ENCODE measurements at places on chromosomes 13 and 19.

DNA sequence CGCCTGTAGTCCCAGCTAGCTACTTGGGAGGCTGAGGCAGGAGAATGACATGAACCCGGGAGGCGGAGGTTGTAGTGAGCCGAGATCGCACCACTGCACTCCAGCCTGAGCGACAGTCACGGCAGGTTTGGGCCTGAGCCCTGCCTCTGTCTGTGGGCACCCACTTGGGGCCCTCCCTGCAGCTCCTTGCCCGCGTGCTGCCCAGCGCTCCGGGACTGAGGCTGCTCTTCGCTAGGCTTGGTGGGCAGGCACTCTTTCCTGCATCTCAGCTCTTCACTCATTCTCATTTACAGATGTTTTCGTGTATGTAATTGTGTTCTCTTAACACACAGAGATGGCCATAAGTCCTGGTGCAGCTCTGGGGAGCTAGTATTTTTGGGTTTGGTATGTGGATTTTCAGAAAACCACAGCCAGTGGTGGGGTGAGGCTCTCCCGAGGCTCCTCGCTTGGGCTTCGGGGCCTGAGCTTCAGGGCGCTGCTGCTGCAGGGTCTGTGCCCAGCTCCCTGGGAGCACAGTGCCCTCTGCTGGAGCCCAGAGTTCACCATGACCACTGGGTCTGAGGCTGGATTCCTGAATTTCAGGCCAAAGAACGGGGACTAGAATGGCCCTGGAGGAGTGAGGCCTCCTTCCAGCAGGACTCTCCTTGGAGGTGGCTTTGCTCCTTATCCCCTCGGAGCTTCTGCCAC lies 15.2 kb downstream of the UPF1 start:
- peak; percentile 36 for DNase-seq

GRCh38 chr19:35090506-35091214 lies 25.0 kb upstream of the FXYD3 start:
- no peak for DNase-seq

GRCh38 chr13:102550507-102550906 lies 46.3 kb upstream of the TPP2 start:
- DNase-seq = no peak

GRCh38 chr13:20997301-20998161 lies 63.9 kb downstream of the LATS2 start:
- no peak for DNase-seq

DNA sequence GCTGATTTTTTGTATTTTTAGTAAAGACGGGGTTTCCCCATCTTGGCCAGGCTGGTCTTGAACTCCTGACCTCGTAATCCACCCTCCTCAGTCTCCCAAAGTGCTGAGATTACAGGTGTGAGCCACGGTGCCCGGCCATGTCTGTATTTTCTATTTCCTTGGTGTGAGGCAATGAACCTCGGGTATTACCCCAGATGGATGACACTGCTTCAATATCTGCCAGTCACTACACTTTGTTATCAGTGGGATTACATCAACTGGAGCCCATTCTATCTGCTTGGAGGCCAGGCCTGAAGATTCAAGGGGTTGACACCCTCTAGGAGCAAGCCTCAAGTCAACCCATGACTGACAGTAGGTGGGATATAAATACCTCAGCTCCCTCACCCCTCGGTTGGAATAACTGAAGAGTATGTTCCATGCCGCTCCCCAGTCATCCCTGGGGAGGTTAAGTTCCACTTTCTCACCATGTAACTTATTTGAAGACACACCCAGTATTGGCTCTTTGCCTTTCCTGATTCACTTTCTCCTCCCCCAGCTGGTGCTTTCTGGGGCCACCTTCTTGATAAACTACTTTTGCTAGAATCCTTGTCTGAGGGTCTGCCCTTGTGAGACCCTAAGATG lies 992 bp upstream of the ADGRE1 start:
- DNase-seq = no peak

DNA sequence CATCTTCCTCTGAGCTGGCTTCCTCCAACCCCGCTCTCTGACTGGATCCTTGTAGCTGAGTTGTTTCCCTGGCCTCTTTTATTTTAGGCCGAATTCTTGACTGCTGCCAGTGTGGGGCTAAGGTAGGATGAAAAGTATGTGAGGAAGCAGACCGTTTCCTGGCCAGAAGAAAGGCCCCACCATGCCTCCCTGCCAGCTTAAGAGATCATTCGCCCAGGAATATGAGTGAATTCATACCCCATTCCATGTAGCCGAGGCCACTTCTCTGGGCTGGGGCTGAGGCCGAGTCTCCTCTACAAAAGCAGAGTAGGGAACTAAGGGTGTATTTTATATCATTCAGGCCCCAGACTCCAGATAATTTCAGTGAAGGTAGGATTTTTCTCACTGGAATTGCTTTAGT lies 32.3 kb downstream of the NFIX start:
- DNase-seq = no peak

- DNase-seq = no peak
Measured at GRCh38 chr19:51779703-51780102, 15.3 kb upstream of the FPR3 start.

DNA sequence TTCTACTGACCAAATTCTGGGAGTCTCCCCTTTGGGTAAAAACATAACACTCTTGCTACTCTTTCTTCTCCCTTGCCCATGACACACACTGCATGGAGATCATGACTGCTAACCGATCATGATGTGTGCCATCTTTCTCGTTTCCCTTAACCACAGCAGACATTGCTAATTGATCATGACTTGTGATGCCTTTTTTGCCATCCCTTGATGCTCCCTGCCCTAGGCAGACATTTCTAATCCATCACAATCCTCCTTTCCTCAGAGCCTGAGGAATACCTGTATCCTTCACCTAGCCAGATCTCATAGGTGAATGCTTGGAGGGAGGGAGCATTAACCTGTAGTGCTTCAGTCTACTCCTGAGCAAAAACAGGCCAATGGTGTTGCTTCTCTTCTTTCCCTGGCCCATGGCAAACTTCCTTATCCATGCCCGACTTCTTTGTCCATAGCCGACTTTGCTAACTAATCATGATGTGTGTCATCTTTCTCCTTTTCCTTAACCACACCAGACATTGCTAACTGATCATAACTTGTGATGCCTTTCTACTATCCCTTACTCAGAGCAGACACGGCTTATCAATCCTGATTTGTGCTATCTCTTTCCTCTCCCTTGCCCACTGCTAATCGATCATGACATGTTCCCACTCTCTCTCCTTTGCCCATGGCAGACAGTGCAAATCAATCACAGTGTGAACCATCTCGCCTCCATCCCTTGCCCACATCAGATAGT lies 17.7 kb downstream of the NUMBL start:
- no peak for DNase-seq

- DNase-seq = no peak
Measured at GRCh38 chr13:38662362-38662761, 24.5 kb upstream of the FREM2 start.

DNA sequence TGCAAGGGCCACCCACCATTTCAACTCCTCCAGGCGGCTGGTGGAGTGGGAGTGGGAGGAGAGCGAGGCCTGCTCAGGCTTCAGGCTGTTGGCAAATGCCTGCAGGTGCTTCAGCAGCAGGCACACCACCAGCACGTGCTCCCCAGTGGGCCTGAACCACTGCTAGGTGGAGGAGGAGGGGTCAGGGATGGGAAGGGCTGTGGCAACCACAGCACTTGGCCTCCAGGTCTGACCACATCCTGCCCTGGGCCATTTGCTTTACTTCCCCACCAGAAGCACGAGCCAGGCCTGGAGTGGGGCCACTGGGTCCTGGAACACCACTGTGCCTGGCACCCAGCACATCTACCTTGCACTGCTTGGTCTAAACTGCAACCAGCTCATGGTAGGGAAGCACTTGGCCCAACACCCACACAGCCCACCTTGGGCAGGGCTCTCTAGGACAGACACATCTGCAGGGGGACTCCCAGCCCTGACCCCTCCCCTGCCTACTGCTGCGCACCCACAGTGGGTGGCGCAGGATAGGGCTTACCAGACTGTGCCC lies 26.2 kb downstream of the TUBA3C start:
- no peak for DNase-seq

GRCh38 chr13:21152251-21152899 lies 24.0 kb downstream of the SKA3 start:
- DNase-seq = no peak

GRCh38 chr19:12836529-12836863 lies 1.8 kb upstream of the MAST1 start:
- DNase-seq = no peak

GRCh38 chr19:38245826-38246498 lies 10.2 kb downstream of the PPP1R14A start:
- DNase-seq = no peak

GRCh38 chr19:4057931-4058692 lies 8.6 kb downstream of the ZBTB7A start:
- DNase-seq = peak; percentile 59

GRCh38 chr19:43505186-43505456 lies 575 bp upstream of the PHLDB3 start:
- DNase-seq = no peak

GRCh38 chr19:5864013-5864720 lies 6.2 kb downstream of the FUT5 start:
- no peak for DNase-seq

DNA sequence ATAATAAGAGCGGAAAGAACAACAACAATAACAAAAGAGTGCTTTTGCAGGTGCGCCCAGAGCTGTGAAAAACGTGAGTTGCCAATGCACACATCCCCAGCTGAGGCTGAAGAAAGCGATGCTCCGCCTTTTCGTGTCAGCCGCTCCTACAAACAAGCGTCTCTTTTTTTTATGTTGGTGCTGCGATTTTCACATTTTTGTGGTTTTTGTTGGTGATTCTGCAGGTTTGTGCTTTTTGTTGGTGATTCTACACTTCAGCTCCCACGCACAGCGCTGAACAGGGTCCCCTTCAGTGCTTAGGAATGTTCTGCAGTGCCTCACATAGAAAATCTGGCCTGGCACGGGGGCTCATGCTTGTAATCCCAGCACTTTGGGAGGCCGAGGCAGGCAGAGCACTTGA lies 7.3 kb upstream of the SBK3 start:
- no peak for DNase-seq

DNA sequence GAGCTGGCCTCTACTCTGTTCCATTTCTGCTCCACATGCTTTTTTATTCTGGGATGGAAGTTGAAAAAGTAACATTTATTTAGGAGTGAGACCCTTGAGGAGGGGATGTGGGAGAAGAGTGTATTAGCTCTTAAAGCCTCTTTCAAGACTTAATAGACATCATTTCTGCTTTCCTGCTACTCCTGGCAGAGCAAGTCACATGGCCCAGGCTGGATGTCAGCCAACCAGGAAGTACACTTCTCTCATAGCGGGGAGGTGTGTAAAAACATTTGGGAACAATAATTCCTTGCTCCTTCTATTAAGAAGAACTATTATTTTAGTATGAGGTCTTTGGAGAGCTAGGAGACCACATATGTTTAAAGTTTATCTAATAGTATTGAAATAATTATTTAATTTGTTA lies 40.6 kb upstream of the FAM216B start:
- DNase-seq = no peak

- no peak for DNase-seq
Measured at GRCh38 chr13:66995203-66995611, 234.9 kb downstream of the PCDH9 start.

- peak; percentile 30 for DNase-seq
Measured at GRCh38 chr13:110116072-110116487, 190.9 kb downstream of the COL4A1 start.

GRCh38 chr19:34051255-34051654 lies 121.0 kb upstream of the LSM14A start:
- DNase-seq = no peak

GRCh38 chr19:1555487-1556389 lies 12.4 kb downstream of the MEX3D start:
- DNase-seq = no peak

DNA sequence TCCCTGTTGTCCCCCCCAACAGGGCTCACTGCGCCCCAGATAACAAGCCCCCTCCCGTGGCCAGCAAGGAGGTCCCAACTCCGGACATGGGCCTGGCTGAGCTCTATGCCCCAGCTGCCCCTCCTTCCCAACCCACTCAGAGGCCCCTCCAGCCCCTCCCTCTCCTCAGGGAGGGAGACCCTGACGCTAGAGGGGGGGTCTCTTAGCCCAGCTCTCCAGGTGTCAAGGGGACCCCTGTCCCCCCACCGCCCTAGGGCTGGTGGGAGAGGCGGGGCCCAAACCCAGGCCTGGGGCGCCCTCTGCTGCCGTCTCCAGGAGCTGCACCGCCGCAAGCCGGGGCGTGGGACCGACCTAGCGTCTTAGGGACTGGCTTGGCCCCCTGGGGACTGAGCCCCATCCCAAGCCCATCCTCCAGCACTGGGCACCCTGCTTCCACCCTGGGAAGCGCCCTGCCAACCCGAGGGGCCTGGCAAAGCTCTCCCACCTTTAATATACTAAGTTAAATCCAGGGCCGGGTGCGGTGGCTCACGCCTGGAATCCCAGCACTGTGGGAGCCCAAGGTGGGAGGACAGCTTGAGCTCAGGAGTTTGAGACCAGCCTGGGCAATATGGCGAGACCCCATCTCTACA lies 1.4 kb downstream of the GRIN3B start:
- peak; percentile 57 for DNase-seq

DNA sequence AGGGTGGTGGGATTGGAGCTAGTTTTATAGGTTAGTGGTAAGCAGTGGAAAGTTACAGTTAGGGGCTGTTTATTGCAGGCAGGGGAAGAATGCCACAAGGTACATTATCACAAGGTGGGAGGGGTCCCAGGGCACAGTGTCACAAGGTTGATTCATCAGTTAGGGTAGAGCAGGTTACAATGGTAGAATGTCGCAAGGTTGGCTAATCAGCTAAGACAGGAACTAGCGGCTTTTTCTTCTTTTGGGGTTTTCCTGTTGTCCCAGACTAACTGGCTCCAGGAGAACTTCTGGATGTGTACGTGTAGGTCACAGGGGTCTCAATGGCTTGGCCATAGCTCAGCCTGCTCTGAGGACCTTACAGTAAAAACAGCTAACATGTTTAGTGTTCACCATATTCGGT lies 1221.1 kb downstream of the SLITRK1 start:
- DNase-seq = no peak

DNA sequence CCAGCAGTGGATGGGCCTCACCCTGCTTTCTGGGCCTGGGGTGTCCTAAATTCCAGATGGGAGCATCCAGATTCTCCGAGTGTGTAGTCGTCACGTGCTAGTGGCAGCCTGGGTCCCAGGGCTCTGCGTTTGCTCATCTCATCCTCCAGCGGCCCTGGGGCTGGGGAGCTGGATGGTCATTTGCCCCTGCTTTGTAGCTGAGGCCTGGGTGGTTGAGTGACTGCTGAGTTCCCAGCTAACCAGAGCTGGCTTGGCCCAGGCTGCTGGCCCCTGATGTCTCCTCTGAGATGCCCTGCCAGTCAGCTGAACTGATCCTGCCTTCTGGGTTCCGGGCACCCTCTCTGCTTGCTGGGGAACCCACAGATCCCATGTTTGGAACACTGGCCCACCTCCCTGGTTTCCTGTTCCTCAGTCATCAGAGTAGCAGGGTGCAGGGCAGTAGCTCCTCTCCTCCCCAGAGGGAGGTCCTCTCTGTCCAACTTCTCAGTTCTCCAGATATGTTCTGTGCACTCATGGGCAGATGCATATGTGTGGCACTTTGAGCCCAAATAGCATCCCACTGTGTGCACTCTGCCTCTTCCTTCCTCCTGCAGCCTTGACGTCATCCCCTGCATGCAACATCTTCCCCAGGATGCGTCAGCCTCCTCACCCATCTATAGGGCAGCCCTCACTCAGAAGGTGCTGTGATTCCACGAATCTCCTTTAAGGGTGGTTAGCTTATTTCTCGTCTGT lies 22.4 kb upstream of the CRTC1 start:
- no peak for DNase-seq

All from stimulated activated CD8-positive, alpha-beta memory T cell treated with anti-CD3 and anti-CD28 coated beads, Interleukin-2, amount 100 ng/mL, for 48 hours (primary cell).